ENCODE measurements at places on chromosomes 3 and 15.

- no peak for DNase-seq
These were observed 651.8 kb upstream of the SGO1 start for GRCh38 chr3:20837676-20838302.

- DNase-seq = no peak
These were observed 26.9 kb downstream of the DNASE1L3 start for GRCh38 chr3:58183891-58184290.

DNA sequence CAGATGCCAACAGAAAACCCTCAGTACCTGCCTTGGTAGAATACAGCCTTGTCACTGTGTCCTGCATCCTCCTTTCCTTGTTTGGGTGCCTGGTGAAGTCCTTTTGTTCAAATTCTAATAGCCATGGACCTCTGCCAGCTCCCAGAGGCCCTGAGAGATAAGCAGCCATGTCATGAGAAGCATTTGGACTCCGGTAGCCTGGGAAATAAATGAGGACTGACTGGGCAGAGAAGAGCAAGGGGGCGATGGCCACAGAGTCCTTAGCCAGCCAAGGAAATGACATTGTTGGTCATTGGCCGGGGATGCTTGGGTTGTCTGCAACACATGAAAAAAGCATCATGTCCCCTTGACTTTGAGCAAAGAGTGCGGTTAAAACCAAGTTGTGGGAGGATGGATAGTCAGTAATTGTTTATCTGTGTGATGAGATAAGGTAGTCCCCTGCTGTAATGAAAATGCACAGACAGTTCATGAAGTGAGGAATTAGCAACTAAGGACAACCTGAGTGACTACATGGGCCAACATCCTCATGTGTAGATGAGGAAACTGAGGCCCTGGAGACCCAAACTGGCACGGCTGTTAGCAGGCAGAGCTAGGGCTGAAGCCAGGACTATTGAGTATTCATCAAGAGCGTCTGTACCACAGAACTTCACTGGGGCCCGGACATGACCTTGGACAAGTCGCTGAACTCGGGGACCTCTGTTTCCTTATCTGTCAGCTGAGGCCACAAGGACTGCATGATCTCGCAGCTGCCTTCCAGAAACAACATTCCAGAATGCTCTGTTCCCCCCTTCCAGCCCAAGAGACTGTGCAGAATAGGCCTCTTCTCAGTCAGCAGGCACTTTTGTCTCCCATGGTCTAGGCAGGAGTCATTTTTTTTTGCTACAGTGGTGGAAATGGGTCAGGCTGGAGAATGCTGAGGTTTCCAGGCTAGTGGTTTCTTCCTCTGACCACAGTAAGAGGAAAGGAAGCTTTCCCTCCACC lies 90.5 kb upstream of the CTDSPL start:
- no peak for DNase-seq

DNA sequence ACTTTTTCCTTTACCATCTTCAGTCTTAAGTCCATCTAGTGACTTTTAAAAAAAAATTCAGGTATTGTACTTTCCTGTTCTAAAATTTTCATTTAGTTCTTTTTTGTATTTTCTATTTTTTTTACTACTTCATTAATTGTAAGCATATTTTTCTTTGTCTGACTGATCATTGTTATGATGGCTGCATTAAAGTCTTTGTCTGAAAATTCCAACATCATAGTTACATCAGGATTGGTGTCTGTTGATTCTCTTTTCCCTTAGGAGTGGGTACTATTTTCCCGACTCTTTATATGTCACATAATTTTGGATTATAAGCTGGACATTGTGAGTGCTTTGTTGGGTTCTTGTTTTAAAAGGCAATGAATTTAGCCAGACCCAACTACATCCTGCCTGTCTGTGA lies 34.9 kb upstream of the POLR2M start:
- no peak for DNase-seq

DNA sequence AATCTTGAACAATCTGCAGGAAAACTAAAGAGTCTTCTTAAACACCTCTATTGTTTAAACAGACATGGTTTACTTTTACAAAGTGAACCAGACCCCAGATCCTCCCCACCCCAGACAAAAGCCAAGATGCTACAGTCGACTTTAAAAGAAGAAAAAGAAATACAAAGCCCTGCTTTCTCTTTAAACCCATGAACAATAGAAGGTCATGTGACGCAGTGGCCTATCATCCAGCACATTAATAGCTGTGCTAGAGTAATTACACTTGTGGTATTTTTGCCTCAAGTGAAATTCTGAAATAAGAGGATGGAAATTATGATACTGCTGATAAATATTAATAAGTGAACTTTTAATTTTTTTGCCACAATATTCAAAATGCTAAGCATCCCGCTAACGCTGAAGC lies 613.4 kb downstream of the FOXP1 start:
- no peak for DNase-seq

DNA sequence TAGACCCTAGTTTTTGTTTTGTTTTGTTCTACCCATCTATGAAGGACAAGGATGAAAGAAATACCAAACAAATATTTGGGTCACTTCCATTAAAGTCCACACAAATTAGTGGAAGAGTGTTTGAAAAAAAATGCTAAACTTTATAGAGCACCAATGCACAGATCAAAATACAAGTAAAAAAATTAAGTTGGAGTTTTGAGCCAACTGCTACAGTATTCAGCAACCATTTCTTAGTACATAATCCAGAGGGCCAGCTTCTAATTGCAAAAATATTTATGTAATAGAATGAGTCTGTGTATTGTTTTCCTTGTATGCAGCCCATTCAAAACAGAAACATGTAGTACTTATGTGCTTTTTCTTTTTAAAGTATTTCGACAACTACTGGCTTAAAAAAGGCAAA lies 121.1 kb downstream of the CBLB start:
- DNase-seq = no peak

GRCh38 chr3:100044369-100044768 lies 69.9 kb downstream of the FILIP1L start:
- DNase-seq = no peak

- DNase-seq = no peak
These were observed 36.5 kb downstream of the ADAMTS9 start for GRCh38 chr3:64651303-64651702.

- DNase-seq = no peak
These were observed 5.5 kb upstream of the NR2E3 start for GRCh38 chr15:71804695-71805470.

- DNase-seq = no peak
These were observed 242.3 kb downstream of the TLE3 start for GRCh38 chr15:69855258-69856000.

GRCh38 chr3:108407886-108408285 lies 102.5 kb downstream of the MYH15 start:
- DNase-seq = no peak

DNA sequence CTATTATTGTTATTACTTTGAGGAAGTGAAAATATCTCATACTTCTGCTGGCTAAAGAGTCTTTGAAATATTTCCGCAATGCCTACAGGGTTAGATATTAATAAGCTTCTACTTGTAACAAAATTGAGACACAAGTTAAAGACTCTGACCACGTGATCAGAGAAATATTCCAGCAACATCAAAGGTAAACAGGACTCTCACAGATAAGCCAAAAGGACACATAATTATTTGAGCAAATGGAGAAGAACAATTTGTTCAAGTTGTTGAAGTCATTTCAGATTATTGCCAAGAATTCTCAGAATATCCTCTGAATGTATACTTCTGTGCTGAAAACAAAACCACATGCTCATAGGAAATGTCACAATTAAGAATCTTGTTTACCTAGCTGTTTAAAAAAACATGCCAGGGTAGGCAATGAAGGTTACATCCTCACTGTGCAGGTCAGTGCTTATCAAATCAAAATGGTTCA lies 225.8 kb upstream of the ALCAM start:
- DNase-seq = no peak

GRCh38 chr3:104717828-104718196 lies 648.9 kb upstream of the ALCAM start:
- DNase-seq = no peak

DNA sequence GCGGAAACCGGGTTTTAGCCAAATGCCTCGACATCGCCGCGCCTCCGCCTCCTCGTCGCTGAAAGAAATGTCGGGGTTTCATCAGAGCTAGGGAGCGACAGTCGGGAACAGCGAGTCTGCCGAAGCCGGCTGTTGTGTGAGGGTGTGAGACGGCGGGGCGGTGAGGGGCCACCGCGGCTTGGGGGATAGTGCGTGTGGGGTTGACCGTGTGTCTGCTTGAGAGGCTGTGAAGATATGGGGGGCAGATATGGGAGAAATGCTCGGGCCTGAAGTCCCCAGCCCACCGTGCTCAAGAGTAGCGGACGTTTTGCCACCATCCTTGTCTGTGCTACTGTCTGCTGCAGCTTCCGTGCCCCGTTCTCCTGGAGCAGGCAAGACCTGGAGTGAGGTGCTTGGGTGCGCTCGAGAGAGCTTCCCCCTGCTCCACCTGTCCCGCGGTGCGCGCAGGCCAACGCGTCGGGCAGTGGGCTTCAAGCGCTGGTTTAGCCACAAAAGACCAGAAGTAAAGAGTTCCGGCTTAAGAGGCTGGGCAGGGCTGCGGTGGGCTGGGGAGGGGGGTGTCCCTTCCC lies 716 bp upstream of the ISLR2 start:
- DNase-seq = no peak

GRCh38 chr3:157081626-157082210 lies 78.2 kb downstream of the CCNL1 start:
- peak; percentile 82 for DNase-seq

GRCh38 chr15:43440721-43441281 lies 52.2 kb downstream of the TP53BP1 start:
- DNase-seq = peak; percentile 41

DNA sequence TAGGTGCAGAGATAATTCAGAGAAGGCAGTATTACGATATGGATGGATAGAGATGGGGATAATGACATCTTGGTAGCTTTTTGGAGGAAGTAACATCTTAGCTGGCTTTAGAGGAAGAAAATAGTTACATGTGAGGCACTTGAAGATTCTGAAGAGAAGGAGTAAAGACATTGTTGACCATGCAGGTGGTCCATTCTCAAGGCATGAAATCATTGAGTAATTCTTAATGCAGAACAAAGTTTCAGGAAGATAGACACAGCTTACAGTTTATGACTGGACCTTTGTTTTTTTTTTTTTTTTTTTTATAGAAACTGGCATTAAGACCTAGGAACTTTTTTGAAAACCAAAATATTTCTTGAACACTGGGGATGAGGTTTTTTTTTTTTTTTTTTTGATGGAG lies 28.2 kb downstream of the MBNL1 start:
- DNase-seq = no peak

- no peak for DNase-seq
These were observed 57.3 kb downstream of the TRAT1 start for GRCh38 chr3:108879915-108880314.

DNA sequence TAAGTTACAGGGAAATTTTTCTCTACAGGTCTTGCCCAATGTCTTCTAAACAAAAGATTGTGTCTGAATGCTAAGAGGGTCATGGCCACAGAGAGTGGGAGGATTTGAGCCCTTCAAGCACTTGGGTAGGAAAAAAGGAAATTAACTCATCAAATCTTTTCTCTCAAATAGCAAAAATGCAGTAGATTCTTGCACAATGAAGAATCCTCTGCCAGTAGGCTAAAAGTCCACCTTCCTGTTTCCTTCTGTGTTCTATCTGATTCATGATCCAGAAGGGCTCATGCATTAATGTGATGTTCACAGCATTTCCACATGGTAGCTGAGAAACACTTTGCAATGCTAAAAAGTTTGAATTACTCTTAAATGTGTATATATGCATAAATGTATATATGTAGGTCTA lies 177.1 kb downstream of the CD47 start:
- no peak for DNase-seq

DNA sequence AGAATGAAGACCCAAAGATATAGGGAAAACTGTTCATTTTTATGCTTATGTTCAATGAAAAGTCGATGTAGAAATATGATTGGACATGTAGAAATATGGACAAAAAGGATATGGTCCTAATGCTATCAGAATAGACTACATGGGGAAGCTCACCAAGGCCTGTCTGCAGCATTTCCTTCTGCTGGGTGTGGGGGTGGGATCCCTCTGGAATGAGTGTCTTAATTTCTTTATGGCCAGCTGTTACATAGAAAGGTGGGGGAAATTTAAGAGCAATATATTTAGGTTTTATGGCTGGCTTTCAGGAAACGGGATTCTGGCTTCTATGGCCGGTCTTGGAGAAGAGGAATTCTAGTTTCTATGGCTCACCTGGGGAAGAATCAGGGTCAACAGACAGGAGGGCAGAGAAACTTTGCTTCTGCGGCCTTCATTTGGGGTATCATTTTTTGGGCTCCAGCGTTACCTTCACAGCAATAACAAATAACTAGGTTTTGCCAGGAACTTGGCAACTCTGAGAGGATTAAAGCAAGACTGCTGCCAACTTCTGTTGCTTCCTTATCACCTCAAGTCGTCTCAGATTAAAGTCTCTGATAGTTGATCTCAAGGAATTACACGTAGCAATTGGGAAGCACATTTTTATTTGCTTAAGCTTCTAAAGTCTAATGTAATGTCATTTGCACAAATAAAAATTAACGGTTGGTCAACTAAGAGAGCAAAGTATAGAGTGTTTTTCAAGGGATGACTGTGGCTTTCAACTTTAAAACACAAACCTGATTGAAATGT lies 57.0 kb upstream of the GATM start:
- DNase-seq = no peak

- DNase-seq = no peak
These were observed 3.5 kb upstream of the MNS1 start for GRCh38 chr15:56468401-56468800.

- DNase-seq = peak; percentile 74
These were observed 492 bp downstream of the TMCC1 start for GRCh38 chr3:129892857-129893580.

- DNase-seq = no peak
These were observed at the start of gene CACNA1D for GRCh38 chr3:53493963-53494791. CACNA1D (plus strand) TSS chr3:53494611; CDS start chr3:53495167, 556 bp downstream.

DNA sequence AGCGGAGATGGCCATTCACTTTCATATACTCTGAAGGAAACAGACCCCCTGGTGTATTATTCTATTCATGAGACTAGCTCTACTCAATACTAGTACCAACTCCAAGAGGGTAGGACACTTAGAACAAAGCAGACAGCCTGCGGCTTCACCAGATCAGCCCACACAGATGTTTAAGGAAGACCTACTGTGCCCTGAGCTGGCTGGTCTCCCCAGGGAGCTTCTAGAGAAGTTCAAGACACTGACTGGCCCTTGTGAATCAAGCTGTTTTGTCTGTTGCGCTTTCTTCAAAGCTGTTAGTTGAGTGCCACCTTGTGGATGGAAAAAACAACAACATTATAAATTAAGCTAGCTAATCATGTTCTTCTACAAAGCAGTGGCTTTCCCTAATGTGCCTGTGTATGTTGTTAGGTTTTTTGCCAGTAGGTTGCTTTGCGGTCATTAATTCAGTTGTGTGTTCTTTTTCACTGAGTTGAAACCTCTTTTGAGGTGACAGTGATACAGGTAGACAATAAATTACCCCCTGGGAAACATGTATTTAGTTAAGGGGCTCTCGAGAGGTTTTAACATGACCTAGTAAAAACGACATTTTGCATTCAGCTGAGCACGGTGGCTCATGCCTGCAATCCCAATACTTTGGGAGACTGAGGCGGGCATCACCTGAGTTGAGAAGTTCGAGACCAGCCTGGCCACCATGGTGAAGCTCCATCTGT lies 64.2 kb upstream of the MYZAP start:
- peak; percentile 74 for DNase-seq

- no peak for DNase-seq
These were observed 66.7 kb downstream of the ARHGAP31 start for GRCh38 chr3:119360736-119361462.
